ENCODE measurements at places on chromosomes 12 and 14.

DNA sequence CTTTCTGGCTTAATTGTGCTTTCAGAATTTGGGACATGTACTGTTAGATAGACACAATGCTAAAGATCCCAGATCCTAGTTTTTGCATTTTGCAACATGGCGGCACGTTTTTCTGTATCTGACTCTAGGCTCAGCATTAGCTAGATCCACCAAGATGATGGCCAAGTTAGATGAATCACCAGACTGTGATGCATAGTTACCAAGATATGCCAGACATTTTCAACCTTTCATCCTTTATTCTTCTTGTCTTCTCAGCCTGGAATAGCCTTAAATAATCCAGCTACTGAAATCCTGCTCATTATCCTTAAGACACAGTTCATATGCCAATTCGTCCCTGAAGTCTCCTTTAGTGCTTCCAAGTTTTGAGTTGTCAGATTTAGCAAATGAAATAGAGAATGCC, 144.9 kb upstream of the CRY1 start:
- no peak for DNase-seq

GRCh38 chr14:68497011-68497410, 295.9 kb downstream of the ZFP36L1 start:
- no peak for DNase-seq

DNA sequence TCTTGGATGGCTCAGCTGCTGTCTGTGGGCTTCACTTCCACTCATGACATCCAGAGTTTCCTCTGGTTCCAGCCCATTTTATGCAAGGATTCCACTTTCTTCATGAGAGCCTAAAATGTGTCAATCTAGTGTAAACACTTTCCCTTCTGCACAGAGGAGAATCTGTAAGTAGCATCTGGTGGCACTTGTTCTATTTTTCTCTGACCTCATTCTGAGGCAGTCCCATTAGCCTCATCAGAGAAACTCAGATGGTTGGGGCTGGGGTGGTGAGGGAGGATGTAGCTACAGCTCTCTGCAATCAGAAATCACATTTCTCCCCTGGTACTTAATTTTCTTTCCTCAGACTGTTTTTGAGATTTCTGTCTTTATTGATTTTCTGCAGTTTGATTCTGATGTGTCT, 81.6 kb downstream of the PRMT8 start:
- no peak for DNase-seq

DNA sequence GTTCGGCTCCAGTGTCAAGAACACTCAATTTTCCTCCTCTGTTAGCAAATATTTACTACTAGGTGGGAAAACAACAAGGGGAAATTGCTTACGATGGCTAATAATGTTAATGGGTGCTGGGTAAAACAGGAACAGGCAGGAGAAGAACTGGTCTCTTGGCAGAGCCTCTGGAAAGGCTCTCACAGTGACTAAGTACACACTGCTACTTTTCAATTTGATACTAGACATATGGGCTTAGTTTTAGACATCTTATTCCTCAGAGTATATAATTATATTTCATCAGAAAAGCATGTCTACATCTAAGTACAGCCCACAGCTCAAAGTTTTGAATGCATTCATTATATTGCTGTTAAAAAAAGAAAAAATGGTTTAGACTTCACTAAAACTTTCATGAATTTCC, 65.4 kb upstream of the SAV1 start:
- DNase-seq = no peak

All from stimulated activated CD4-positive, alpha-beta T cell treated with anti-CD3 and anti-CD28 coated beads, TNF-alpha, amount 100 ng/mL, for 4 hours (primary cell).